CD4-positive, alpha-beta T cell treated with Interleukin-10 for 1 hour (primary cell): ENCODE measurements at places on chromosomes 2 and 18.

DNA sequence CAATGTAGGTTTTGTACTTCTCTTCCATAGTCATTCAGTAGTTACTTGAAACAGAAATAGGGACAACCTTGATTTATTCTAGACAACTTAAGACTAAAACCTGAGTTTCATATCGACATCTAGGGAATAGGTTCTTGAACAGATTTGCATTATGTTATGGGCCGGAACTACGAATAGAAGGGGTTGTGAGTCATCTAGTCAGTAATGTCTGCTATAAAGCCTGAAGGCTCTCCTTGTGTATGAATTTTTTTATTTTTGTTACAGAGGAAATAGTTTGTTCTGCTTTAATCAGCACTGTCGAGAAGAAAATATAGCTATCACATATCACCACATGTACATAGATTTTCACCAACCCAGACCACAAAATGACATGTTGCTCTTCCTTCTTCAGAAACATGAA is 17.3 kb upstream of the TRIM43 start:
- DNase-seq: no peak

DNA sequence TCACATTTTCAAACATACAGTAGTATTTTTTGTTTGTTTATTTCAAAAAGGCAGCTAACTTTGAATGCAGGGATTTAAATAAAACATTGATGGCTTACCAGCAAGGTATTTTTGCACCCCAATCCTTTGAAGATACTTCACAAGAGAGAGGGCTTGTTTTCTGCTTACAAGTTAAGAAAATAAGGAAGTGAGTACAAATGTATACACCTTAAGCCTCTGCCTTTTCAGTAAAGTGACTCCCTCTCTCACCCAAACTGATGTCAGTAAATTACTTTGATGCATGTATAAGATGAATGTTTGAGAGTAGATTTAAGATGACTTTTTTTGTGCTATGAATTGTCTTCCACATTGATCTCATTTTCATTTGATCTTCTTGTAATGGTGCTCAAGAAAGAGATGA is 820.0 kb downstream of the CPS1 start:
- DNase-seq: no peak

DNA sequence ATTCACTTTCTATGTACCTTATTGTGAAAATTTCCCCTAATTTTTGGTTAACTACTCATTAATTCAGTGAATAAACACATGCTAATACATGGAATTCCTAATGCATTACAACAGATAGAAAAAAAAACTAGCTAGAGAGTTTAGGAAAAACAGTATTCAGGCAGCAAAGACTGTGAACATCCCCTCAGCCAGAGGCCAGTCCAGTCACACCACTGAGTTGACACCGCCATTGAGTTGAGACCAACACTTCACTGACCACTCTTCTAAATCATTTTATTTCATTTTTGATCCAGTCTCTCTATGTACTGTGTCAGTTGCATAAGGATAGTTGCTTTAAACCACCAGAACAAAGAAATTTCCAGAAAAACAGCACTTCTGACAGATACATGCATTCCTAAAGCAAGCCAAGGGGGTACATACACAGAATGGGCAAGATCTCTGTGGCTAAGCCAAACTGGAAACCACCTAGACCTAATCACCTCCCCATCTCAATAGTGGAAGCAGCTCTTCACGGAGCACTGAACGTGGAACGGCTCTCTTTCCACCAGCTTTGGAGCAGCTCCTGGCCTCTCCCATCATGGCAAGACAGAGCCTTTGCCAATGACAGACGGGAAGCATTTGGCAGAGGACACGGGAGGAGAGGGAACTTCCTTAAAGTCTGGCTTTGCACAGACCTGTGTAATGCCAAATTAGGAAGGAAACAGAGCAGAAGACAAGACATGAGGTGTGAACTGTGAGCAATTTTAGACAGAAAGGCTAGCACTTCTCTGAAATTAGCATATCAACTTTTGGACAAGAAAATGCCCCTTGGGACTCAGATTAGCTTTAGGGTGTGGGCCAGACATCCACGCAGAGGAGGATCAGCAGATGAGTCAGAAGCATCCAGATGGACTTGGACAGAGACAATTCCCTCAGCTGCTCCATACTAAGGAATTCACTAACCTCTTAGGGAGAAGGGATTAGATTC is 36.4 kb downstream of the CACNB4 start:
- no peak for DNase-seq

DNA sequence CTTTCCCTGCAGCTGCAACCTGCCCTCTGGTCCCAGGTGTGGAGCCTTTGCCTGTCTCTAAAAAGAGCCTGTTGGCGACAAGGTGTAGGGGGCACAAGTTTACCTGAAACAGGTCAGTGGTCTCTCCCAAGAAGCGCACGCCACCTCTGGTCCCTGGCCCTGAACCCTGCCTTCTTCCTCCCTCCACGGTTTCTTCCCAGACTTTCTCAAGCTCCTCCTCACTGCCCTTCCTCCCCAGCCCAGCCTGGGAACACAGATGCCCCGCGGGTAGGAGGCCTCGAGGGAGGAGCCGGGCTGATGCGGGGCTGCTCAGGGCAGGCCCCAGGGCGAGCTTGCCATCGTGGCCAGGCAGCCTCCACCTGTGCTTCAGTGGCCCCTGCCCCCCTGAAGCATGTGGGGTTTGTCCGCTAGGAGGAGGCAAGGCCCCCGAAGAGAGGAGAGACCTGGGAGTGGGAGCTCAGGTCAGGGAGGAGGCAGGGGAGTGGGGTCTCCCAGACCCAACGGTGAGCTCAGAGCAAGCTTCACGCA is 89.5 kb downstream of the SMAD7 start:
- DNase-seq: no peak

DNA sequence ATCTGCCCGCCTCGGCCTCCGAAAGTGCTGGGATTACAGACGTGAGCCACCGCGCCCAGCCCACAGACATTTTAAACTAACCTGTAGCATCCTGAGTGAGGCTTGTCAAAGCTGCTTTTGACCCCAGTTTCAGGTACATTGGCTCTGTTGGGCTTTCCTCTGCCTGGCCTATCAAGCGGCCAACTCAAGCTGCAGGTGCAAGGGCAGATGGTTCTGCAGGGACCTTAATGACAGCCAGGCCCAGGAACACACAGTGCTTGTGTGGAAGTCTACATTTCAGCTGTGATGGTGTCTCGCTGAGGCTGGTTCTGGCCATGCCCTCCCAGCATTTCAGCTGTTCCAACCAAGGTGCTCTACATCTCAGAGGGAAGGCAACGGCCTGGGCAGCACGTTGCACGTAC is 18.4 kb downstream of the INPP4A start:
- no peak for DNase-seq

DNA sequence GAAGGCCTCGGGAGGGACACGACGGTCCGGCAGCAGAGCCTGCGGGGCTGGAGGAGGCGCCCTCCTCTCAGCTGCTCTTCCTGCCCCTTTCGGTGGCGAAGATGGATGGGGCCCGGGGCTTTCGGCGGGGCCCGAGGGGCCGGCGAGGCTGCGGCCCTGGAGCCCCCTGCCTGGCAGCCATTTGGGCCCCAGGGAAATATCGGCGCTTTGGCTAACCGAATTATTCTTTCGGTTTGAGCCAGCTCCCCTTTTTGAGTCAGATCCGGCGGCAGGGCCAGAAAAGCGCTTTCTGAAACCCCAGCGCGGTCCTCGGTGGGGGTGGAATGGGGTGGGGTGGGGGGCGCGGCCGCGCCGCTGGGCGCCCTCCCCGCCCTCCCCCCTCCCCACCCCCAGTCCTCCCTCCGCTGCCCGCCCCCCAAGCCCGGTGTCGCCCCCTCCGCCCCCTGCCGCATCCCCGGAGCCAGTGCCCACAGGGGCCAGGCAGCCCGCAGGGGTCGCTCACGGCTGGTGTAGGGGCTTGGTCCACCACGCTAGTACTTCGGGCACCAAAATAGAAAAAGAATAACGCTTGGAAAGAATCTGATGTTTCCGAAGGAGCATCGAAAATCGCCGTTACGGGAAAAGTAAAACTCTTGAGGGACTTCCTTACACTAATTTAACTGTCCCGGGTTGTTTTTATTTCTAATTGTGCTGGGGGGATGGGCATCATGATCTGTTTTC is 9.1 kb upstream of the ARID5A start:
- DNase-seq: peak; percentile 66

GRCh38 chr2:39689876-39690275 is 24.2 kb downstream of the TMEM178A start:
- DNase-seq: no peak

DNA sequence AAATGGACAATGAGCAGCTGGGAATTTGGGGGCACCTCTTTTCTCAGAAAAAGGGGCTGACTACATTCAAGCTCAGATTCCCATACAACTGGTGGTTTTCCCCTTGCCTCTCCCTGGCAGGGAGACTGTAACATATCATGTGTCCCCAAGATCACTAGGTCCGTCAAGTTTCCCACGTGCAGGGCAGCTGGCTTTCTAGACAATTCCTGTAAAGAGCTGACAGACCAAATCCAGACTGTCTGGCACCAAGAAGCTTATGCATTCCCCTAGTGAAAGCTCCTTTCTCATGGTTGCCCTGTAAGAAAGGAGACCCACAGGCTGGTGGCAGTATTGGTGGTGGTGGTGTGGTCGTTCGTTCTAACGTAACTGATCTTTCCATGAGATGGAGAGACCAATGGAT is 48.8 kb downstream of the THUMPD2 start:
- no peak for DNase-seq

DNA sequence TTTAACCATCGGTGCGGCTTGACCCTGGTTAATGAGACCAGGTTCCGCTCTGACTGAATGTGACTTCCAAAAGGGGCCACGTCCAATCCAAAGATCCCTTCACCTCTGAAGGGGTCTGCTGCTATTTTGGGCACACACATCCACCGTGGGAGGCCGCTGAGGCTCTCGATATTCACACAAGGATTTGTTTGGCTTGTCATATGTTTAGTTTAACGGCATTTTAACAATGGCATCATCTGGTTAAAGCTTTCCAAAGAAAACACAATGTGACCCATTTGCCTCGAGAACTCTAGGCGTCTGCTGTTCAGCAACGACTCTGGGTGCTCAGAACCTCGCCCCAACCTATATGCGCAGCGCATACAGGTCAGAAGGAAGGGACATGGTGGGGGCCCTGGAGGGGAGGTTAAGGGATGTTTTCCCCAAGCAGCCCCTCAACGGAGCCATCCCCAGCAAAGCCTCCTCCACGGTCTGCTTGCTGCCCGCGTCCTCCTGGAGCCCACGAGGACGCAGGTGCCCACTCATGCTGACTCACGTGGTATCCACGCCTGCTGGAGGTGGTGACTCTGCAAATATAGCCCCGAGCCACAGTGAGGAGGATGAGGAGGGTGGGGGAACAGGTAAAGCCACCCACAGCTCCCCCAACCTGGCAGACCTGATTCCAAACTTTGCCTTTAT is 260.3 kb downstream of the HDAC4 start:
- DNase-seq: no peak

DNA sequence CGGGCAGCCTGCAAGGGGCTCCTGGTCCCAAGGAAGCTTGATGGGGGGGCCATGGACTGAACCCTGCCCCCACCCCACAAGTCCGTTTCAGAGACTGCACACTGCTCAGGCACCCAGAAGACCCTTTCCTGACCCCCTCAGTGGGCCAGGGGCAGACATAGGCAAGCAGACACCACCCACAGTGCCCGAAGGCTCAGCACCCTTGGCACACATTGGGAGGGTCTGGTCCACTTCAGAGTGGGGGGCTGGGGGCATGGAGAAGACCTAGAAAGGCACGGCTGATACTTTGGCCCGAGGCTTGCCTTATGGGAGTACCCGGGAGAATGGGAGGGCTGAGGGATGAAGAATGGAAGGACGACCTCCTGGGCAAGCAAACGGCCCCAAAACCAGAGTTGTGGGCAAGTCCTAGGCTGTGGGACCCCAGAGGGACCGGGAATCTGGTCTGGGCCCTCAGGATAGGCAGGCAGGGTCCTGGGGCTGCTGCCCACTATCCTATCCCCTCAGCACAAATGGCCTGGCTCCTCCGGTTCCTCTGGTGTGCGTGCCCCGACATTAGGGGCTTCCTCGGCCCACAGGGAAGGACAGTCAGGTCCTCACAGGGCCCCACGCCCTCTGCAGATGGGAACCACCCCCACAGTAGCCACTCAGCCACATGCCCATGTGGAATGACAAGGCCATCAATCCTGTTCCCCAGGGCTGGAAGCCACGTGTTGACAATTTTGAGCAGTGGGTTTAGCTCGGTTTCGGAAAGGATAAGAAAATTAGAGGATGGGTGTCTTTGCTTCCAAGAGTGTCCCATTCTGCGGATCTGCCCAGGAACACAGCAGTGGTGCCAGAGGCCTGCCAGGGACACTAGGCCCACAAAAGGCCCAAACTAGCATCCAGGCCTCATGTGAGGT is 15.0 kb upstream of the GPC1 start:
- no peak for DNase-seq

DNA sequence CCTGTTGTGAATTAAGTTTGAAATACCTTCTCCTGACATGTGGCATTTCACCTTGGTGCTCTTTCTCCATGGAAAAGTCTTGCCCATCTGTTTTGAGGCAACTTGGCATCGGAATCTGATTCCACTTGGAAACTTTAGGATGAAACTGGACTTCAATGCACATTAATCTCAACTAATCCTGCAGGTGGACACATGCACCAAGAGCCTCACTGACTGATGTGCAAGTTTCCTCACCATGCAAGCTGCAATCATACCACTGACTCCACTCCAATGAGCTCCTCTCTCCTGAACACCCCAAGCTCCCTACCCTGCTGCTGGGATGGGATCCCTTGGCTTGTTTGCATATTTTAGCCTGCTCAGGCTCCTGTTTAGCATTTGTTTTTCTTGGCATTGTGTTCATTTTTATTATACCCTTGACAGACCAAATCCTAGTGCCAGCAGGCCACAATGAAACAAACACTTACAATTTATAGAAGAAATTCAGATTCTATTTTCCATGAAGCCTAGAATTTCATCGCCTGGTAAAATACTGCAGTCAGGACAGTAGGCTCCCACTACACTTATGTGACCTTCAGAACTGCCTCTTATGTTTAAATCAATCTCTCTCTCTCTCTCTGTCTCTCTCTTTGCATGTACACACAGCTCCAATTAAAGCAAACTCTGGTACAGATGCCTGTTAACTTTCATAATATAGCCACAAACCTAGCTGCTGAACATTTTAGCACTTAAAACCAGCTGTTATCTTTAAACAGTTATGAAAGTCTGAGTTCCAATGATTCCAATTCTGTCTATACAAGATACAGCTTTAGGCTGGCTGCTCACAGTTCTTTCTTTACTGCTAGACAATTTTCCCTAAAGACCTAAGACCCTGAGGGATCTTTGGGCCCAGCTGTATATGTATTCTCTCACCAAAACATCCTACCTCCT is 141.5 kb downstream of the OSR1 start:
- no peak for DNase-seq

GRCh38 chr2:172098650-172099471 is 3.8 kb downstream of the DLX2 start:
- peak; percentile 44 for DNase-seq
